HCT116 (cell line): ENCODE measurements at places on chromosomes 7 and 10. TPM values are rescaled to one million over a fixed set of nuclear protein-coding genes. Genes with fewer than 3 reads are reported as not detected.

- no peak for DNase-seq
Measured at GRCh38 chr7:84425702-84426259, 231.2 kb upstream of the SEMA3A start.

Gene RPS24
- 1,764 TPM for total RNA-seq

DNA sequence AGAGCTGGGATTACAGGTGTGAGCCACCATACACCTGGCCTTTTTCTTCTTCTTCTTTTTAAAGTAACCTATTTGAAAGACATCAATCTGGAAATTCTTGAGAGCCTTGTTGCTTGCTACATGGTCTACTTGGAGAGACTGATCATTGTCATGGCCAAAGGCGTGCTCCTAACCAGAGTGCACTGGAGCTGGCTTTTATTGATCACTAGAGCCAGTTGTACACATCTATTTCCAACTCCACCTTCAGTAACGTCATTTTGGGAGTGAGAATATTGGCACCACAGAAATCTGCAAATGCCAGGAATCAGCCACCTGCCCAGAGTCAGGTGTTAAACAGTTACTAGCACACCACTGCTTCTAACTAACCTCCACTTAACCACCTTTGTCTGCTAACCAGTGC lies 735.1 kb downstream of the TYW1 start:
- no peak for DNase-seq

DNA sequence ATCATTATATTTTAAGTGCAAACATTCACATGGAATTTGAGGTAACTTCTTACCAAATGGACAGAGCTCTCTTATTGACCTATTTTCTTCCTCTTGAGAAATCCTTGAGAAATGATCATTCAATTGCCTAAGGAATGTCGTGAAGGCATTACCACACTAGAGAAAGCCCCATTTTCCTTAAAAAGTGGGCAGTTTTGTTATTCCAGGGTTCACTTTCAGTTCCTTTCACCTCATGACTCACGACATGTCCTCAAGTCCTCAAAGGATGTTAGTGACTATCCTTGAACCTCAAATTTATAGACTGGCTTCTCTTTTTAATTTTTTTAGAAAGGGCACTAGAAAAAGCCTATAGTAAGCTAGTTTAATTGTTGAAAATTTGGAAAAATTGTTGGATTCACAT lies 40.4 kb upstream of the SMIM30 start:
- no peak for DNase-seq

GRCh38 chr7:45511721-45512597 lies 62.2 kb upstream of the ADCY1 start:
- no peak for DNase-seq
